ENCODE measurements at places on chromosomes 1 and 21.
A peak's percentile ranks its signal among the peaks of the same experiment; 100 is the strongest.

GRCh38 chr1:101247404-101248287 is 10.8 kb downstream of the S1PR1 start:
- DNase-seq: no peak

GRCh38 chr21:9756677-9757076 is 764.7 kb upstream of the TPTE start:
- DNase-seq: no peak

DNA sequence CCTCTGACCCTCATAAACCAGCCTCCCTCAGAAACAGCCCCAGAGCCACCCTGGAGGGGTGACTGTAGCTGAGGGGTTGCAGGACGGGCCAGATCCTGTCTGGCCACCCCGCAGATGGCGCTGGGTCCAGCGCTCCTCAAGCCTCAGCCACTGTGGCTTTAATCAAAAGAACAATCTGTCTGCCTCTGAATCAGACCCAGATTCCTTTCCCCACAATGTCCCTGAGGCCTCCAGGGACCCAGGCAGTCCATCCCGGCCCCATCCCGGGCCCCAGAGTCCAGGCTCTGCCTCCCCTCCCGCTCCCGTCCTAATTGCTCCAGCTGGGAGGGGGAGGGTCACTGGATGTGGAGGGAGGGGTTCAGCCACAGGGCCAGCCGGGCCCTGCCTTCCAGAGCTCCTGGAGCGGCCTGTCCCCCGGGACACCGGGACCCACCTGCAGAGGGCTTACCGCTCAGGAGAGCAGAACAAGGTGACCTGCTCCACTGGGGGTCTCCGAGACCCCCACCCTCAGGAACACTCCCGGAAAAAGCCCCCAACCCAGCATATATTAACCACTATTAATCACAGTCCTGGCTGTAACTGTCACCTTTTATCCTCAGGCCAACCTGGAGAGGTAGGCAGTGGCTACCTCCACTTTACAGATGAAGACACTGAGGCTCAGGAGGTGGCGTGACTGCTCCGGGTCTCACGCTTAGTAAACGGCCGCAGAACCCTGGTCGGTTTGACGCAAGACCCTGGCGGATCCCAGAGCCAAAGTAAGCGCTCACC is 836 bp upstream of the FBLIM1 start:
- DNase-seq: no peak

GRCh38 chr1:233025567-233025966 is 75.2 kb downstream of the NTPCR start:
- DNase-seq: no peak

DNA sequence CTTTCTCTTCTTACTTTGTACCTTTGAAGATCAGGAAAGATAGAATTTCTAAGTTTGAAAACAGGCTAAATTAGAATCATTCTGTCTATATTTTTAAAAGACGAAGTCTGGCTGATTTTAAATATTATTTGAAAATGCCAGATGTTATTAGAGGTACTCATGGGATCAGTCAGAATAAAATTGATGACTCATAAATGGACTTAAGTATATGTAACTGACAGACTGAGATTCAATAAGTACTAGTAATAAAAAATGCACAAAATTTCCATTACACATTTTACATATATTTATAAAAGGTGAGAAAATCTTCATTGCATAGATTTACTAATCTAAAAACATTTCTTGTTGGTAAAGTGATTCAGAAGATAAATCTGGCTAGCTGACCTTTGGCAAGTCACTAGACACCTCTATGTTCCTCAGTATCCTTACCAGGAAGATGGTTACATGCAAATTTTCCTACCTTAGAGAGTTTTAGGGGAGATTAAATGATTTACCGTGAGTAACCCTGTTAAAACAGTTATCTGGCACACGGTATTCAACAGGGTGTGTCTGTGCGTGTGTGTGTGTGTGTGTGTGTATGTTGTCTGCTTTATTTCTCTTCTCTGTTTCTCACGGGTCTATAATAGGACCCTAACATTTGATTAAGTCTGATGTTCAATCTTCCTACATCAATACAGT is 189.0 kb downstream of the RUNX1 start:
- DNase-seq: no peak

- peak; percentile 81 for DNase-seq
These were observed 61.4 kb downstream of the ACBD3 start for GRCh38 chr1:226125097-226125630.

DNA sequence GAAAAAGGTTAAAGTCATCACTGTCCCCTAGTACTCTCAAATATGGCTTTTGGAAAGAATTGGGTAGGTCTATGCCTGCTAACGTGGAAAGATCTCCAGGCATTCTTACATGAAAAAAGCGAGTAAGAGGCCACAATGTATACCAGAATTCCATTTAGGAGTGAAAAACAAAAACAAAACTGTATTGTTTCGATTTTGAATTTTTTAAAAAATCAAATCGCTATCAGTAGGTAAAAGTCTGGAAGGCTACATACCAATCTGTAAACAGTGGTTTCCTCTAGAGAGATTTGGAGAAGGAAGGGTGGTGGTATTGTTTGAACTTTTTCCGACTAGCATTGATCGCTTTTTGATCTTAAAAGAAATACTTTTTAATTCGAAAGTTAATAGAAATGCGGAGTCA is 55.9 kb downstream of the RRAGC start:
- no peak for DNase-seq

DNA sequence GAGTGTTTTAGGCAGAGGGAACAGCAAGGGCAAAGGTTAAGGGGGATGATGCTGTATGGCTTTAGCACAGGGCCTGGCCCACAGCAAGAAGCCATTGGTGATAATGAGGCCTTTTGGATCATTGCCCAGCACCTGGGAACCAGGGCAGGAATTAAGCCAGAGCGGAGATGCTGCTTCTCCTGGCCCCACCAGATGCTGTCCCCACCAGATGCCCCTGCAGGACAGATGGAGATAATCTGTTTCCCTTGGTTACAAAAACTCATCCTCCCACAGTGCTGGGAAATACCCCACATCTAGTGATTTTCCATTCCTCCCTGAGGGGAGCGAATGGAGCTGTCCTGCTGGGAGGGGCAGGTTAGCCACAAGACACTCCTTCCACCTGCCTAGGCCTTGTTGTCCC is 18.8 kb downstream of the OPRD1 start:
- no peak for DNase-seq

DNA sequence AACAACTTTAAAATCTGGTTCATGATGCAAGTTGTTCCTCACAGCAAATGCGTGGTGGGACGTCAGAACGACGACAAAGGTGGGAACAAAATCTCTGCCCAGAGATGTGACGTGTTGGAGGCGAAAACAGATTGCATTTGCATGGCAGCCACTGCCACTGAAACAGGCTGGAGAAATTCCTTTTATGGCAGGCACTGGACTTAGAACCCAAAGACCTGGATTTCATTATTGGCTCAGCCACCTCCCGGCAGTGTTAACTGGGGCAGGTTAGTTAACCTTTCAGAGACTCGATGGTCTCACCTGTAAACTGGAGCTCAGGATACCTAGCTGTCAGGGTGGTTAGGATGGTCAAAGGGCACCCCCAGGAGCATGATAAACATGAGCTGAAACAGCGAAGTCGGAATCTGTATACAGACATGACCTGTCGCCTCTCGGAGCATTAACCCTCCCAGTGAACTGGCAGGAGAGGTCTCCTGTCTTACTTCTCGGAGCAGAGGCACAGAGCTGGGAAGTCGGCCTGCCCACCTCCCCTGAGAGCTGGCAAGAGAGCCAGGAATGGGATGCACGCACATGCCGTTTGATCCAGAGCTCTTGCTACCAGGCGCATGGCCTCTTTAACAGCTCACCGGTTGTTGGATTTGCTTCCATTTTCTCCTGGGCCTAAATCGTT is 59.2 kb upstream of the TARBP1 start:
- DNase-seq: no peak

- no peak for DNase-seq
These were observed 258.0 kb downstream of the LTN1 start for GRCh38 chr21:28734522-28735175.

DNA sequence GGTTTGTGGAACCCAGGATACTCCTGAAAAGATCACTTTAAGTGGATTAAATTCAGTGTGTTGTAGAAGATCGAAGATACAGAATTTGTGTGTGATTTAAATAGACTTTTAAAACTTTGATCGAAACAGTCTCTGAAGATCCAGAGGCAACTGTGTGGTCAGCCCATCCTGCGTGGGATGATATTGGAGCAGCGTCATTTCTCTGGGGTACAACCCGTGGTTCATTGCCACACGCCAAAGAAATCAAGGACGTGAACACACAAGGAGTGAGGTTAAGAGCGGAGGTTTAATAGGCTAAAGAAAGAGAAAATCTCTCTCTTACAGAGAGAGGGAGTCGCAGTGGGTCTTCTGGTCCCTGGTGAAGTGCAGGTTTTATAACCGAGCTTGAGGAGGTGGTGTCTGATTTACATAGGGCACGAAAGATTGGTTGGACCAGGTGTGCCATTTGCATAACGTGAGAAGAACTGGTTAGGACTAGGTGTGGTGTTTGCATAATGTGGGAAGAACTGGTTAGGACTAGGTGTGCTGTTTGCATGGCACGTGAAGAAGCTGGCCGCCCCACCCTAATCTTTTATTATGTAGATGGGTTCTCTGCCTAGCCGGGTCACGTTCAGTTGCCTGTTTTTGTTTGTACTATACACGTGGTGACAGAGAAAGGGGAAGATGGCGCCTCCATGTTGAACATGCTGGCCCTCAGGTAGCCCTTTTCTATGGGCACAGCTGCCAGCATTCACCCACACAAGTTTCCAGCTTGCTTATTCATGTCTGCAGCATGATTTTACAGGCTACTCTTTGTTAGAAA is 82.3 kb downstream of the ADSS2 start:
- no peak for DNase-seq

- no peak for DNase-seq
These were observed 29.1 kb downstream of the S100A10 start for GRCh38 chr1:151964510-151964909.

GRCh38 chr1:30773722-30774358 is 16.3 kb upstream of the LAPTM5 start:
- no peak for DNase-seq

DNA sequence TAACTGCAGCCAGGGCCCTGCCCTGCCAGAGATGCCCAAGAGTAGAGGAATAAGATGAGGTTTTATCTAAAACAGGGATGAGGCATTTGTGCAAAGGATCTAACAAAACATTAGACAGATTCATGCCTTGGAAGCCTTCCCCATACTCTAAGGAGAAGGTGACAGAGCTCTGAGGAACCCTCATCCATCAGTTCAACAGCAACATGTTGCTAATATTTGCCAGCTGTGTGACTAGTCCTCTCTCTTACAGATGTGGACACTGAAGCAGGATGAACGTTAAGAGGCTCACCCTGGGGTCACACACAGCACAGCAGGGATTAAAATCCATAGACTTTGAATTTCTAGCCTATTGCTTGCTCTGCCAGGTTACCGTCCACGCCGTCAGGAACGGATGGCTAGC is 99.0 kb downstream of the ZBTB18 start:
- no peak for DNase-seq

DNA sequence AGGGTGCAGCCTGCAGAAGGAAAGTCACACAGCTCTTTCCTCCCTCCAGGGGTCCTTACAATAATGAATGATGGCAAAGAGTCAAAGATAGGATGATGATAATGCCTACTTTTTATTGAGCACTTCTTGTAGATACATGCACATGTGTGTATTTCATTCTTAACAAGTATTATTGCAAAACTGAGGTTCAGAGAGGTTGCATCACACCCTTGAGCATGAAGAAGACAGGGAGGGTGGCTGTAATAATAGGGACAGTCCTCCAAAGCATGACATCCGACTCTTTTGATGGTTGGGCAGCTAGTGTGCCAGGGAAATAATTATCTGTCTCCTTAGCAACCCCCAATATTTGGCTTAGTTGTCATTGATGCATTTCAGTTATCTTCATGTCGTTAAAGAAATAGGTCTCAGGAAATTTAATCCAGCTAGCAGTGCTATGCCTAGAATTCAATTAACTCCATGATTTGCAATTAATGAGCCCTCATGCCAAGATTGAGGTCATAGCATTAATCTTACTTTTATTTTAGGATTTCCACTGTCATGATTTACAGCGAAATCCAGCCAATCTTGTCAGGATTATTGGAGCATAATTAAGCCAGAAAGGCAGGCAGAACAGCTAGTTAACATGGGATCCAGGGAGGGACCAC is 35.0 kb downstream of the DNAJC6 start:
- DNase-seq: no peak

DNA sequence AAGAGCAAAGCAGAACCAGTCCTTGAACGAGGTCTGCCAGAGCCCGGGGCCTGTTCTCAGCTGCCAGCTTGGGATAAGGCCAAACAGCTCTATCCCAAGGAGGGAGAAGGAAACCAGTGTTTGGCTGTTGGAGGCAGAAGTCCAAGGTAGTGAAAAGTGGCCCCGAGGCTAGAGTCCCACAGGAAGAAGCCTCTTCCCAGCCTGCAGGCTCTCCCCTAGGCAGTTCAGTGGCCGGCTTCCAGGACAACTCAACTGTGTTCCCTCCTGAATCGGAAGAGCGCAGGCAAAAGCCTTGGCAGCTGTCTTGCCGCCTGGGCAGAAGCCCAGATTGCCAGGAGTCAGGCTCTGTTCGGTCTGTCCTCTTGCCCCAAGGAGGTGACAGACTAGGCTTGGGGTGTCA is 19.3 kb downstream of the QSOX1 start:
- no peak for DNase-seq

DNA sequence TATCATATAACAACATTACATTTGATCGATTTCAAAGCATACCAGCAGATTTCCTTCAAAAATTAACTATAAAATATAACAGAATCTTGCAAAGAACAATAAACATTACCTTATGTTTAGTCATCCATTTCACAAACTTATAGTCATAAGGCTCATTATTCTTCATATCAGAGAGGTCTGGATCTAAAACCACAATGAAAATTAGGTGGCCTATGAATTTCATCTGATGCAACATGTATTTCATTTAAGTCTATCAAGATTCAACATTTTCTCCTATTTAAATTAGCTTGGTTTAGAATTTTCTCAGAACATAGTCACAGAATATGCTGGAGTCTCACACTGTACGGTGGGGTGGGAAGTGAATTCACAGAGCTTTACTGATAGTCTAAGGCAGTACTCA is 49.2 kb downstream of the KYAT3 start:
- DNase-seq: no peak

- no peak for DNase-seq
These were observed 36.6 kb upstream of the PADI1 start for GRCh38 chr1:17168091-17168876.

GRCh38 chr21:44993321-44994046 is 53.7 kb downstream of the SLX9 start:
- no peak for DNase-seq

GRCh38 chr1:25944986-25945385 is 38.8 kb upstream of the STMN1 start:
- DNase-seq: no peak

- no peak for DNase-seq
These were observed 1284.9 kb upstream of the NCAM2 start for GRCh38 chr21:19713313-19713712.

- DNase-seq: peak; percentile 5
These were observed 486 bp downstream of the HSPA13 start for GRCh38 chr21:14382486-14382834.

- DNase-seq: no peak
These were observed 15.7 kb downstream of the PEX14 start for GRCh38 chr1:10490286-10490970.

Measured in activated CD8-positive, alpha-beta memory T cell treated with anti-CD3 and anti-CD28 coated beads for 1 hour (primary cell).